ENCODE measurements at places on chromosomes 1 and 21.

DNA sequence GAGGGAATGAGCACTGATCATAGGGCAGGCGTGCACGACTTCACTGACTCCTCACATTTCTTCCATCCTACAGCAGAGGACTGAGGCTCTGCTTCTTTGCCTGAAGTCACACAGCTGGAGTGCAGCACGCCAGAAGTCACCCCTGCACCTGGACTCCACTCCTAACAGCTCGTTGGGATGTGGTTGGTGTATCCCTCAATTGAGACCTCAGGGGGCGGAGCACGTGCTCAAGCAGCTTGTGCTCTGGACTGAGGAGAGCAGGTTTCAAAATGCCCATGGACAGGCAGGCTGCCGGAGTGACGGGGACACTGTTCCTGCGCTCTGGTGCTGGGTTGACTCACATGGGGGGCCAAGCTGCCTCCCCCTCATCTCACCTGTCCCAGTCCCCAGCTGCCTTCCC lies 13.9 kb downstream of the CHIT1 start:
- no peak for DNase-seq

DNA sequence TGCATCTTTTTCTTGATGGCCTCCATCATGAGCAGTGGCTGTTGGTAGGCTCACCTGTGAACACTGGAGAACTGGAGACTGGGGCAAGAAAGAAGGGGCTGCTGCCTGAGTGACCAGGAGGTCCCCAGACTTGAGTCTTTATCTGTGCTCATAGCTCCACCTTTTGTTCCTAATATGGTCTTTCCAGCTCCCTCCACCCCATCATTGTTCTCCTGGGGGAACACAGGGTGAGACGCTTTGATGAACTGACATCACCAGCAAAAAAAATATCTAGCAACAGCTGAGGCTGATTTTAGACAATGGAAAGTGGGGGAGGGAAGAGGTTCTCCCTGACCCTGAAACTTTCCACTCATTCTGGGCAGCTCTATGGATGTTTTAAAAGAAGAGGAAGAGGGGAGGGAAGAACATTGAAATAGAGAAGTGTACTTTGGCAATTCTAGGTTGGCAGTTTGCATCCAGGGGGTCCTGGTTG lies at the start of gene TPM3:
Gene TPM3 (minus strand): TSS at position 111 of the 472 bp plus-strand sequence. CDS start 82 bp downstream, at position 29.
- no peak for DNase-seq

- DNase-seq = no peak
Observed at GRCh38 chr1:27133991-27134390, 20.9 kb downstream of the SLC9A1 start.

DNA sequence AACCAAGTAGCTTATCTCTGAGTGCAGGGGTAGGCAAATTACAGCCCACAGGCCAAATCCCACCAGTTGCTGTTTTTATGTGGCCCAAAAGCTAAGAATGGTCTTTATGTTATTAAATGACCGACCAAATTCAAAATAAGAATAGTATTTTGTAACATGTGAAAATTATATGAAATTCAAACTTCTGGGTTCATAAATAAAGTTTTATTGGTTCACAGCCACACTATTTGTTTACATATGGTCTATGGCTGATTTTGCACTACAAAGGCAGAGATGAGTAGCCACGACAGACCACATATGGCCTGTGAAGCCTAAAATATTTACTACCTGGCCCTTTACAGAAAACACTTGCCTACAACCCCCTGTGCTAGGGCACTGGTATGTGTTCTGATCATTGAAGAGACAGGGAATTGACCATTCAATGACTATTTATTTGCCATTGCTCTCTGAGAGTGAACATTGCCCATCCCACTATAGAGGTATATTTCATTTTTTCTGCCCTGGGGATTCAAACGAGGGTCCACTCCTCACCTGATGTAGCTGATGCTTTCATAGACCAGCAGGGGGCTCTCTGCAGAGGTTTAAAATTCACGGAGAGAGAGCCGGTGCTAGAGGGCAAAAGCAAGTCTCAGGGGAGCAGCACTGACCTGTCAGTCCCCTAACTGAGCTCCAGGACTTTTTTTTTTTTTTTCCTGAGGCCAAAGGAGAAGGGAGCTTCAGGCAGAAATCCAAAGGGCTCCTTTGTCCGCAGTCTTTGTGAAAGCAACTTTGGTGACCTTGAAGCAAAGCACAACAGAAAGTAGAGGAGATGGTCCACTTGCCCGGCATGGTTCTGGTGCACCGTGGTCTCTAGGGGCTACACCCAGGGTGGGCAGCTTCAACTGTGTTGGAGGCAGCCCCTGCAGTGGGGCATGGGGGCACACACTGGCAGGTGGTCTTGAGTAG lies 7.3 kb upstream of the GNL2 start:
- no peak for DNase-seq

DNA sequence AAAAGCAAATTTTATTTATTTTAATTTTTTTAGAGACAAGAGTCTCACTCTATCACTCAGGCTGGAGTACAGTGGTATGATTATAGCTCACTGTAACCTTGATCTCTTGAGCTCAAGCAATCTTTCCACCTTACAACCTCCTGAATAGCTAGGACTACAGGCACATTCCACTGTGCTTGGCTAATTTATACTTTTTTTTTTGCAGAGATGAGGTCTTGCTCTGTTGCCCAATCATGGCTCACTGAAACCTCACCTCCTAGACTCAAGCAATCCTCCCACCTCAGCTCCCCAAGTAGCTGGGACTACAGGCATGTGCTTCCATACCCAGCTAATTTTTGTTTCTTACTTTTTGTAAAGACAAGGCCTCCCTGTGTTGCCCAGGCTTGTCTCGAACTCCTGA lies 49.5 kb downstream of the DR1 start:
- no peak for DNase-seq

DNA sequence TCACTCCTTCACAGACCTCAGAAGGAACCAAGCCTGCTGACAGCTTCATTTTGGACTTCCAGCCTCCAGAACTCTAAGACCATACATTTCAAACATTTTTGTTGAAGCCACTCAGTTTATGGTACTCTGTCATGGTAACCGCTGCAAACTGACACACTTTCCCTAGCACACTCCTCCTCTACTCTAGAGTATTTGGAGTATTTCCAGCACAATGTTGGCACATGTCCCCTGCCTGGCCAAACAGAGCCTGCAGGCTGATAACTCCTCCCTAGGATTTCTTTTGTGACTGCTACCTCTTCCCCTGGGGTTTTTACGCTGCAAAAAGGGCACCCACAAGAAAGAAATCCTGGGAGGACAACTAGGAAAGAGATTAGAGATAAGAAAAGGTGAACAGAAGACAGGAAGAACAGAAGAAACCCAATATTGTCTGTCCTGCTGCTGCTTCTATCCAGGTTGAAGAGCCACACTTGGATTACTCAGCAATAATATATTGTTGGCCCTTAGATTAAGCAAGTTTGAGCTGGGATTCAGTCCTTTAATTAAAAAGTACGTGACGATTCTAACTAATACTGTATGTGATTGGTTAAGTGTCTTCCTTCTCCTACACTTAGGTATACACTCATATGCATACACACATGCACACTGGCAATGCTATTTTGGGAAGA lies 844.1 kb downstream of the LTN1 start:
- DNase-seq = no peak

GRCh38 chr1:69613414-69613813 lies 45.7 kb downstream of the LRRC7 start:
- no peak for DNase-seq

Measured in HFF-Myc (cell line).